ENCODE measurements at places on chromosomes 13 and 19.
A peak's percentile ranks its signal among the peaks of the same experiment; 100 is the strongest.

GRCh38 chr19:33472691-33473652 is 48.6 kb downstream of the PEPD start:
- no peak for DNase-seq

GRCh38 chr19:32877323-32877912 is 7.9 kb upstream of the SLC7A9 start:
- DNase-seq, result no peak

GRCh38 chr19:1066748-1067340 is at the start of gene ARHGAP45:
TSS of gene ARHGAP45 (plus strand) at chr19:1067167. CDS start at chr19:1067406, 239 bp downstream.
- DNase-seq, result peak; percentile 89

- DNase-seq, result no peak
Measured at GRCh38 chr13:80924596-80924995, 583.7 kb upstream of the SPRY2 start.

GRCh38 chr13:73231471-73231870 is 172.7 kb downstream of the KLF5 start:
- no peak for DNase-seq

DNA sequence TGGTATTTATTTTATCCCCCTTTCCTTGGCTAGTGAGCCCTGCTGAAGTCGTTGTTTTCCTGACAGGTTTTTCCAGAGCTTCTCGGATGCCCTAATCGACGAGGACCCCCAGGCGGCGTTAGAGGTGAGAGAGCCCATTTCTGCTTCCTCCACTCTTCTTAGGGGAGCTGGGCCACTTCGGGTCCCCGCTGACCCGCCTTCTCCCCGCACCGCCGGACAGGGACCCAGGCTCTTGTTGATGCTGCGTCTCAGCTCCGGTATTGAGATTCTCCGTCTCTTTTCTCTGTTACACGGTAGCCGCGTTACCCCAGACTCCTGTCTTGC is 306 bp downstream of the SUGT1 start:
- DNase-seq, result no peak

GRCh38 chr13:27007166-27007565 is 164.4 kb downstream of the USP12 start:
- DNase-seq, result no peak

DNA sequence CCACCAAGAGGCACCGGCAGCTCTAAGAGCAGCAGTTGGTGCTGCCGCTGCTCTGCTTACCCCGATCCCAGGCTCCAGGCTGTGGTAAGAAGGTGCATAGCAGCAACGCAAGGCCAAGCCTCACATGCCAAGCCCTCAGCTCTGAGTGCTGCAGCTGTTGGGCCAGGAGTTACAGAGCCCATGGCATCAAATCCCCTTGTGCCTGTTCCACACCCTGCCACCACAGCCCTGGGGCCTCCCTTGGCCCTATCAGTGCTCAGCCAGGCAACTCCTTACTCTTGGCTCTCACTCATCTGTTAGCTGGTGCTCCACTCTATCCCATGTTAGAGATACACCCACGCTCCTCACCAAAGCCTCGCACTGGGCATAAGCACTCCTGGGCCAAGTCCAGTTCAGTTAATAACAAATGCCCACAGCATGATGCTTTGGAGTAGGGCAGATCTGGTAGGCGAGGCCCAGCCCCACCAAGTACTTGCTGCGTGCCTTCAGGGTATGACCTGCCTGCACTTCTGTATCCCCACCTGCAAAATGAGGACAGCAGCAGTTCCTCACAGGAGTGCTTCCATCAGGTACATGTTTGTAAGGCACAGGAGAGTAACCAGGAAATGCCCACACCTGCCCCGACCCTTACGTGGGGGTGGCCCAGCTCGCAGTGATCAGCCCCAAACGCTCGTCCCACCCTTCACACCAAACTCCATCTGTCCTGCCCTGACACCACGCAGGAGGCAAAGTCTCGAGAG is 16.2 kb downstream of the AKAP8L start:
- DNase-seq, result no peak

Data from CD4-positive, alpha-beta T cell treated with Interleukin-6 at 100 ng/mL for 8 hours (primary cell).